ENCODE measurements at places on chromosomes 12 and 14. TPM values are rescaled to one million over a fixed set of nuclear protein-coding genes. Genes with fewer than 3 reads are reported as not detected.

PKP2 gene
- total RNA-seq, result 8.6 TPM

NTF3 gene
- total RNA-seq, result 1.4 TPM

GLT8D2 gene
- 1.2 TPM for total RNA-seq

RASSF9 gene
- 1.0 TPM for total RNA-seq

EMC9 gene
- 10.5 TPM for total RNA-seq

OTOGL gene
- total RNA-seq, result 0.08 TPM

FGD6 gene
- 6.9 TPM for total RNA-seq

AHNAK2 gene
- 0.05 TPM for total RNA-seq

CLEC4C gene
- not detected for total RNA-seq

GRCh38 chr12:29921307-29921706 lies 137.6 kb upstream of the TMTC1 start:
- no peak for DNase-seq

- DNase-seq, result no peak
Measured at GRCh38 chr14:23670481-23670880, 34.3 kb downstream of the DHRS2 start.

GRCh38 chr14:101997429-101998336 lies 33.3 kb downstream of the DYNC1H1 start:
- DNase-seq, result no peak

DNA sequence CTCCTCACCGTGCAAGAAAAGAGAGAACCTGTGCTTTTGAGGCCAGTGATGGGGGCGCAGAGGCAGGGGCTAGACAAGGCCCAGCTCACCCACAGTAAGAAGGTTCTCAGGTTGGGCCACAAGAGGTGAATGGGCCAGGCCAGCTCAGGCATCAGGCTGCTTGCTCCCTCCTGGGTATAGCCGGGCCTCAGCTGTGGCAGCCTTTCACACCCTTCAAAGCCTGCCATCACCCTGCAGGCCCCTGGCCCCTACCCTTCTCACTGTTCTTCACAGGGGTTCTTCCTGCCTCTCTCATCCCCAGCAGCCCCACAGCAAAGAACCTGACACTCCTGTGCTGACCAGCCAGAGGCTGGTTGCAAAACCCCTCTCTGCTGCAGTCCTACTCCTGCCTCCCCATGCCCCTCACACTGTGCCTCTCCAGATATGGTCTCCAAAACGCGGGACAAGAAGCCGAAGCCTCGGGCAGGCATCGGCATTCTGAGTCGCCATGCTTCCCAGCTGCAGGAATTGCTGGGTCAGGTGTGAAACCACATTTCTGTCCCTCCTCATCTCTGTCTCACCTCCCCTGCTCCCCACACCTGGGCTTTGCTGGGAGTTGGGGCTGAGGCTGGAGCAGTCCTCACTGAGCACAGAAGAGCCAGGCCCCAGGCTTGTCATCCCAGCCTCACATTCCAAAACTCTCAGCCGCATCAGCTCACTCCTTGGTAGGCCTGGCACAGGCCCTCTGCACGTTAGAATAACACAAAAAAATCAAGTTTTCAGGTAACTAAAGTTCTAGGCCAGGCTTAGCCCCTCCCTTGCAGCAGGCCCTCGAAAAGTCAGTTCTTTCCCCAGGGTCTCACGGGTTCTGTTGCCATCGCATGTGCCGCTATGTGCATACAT lies 6.9 kb upstream of the FAIM2 start:
- no peak for DNase-seq

GRCh38 chr12:14664434-14665023 lies 31.9 kb downstream of the GUCY2C start:
- DNase-seq, result no peak

DNA sequence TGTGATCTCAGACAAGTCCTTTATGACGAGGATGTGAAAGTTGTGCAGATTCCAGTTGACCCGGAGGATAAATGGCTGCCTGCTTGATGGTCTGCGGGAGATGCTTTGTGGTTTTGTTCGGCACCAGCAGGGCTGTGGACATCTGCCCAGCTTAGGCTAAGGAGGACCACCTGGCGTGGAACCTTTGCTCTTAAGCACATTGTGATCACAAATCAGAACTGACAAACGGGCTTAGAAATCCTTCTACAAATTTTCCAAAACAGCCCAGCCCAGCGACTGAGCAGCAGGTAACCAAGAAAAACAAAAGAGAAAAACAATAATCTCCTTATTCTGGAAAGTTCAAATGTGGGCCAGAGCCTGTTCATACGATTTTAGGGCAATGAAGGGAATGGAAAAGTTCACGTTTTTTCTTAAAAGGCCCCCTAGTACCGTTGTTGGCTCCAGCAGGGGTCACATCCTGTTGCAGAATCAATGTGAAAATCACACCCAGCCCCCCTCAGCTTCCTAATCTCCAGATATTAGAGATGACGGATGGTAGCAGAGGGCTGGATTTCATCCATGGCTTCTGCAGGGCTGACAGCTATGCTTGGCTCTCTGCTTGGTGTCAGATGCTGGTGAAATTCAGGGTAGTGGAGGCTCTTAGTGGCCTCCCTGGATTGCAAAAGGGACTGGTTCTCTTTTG lies 81.1 kb upstream of the RFLNA start:
- DNase-seq, result no peak

DNA sequence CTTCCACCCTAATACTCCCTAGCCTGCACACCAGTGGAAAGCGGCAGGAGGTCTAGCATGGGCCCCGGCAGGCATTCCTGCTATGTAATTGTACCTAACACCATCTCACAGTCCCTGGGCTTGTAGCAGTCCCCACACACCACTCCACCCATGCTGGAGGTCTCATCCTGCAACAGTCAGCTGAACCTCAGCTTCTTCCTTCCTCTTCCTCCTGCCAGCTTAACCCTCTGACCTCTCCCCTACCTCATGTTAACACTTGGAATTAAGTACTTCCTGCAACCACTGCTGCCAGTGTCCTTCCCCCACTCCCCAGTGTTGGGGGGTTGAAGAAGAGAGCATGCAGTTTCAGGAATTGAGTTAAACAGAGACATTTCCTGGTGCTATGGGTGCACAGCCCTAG lies 7.6 kb downstream of the ADCY4 start:
- DNase-seq, result no peak

GRCh38 chr14:99687284-99688209 lies 3.4 kb downstream of the CYP46A1 start:
- DNase-seq, result peak; percentile 44

DNA sequence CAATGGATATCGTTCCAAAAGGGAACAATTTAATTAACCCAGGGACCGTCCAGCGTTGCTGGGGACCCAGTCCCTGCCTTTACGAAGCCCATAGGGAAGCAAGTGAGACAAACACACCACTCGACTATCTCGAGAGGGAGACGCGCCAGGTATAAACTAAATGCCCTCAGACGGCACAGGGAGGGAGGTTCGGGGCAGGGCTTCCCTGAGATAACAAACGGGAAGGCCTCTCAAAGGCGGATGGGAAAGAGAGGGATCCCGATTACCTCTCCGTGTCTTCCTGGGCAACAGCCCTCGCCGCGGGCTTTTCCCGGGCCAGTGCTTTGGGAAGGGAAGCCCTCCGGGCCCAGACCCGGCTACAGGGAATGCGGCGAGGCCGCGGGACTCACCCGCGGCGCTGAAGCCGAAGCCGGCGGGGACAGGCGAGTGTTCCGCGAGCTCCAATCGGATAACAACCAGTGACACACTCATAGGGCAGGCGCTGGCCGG lies 390 bp downstream of the BRAP start:
- DNase-seq, result no peak

GRCh38 chr14:75445963-75446362 lies 18.1 kb downstream of the JDP2 start:
- DNase-seq, result no peak

DNA sequence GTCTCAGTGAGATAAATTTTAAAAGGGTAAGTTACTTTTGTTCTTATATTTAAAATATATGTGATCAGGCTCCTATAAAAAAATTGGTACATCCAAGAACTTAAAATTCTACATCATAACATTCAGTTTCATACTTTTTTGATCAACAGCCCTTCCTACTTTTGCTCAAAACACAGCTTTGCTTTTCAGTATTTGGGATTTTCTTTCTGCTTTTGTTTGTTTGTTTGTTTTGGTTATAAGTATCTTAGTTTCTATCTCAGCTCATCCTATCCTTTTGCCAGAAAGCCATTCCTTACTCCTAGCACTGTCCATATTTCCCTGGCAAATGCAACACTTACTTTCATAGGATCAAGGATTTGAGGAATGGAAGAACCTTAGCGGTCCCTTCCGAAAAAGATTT lies 4.7 kb upstream of the PCED1B start:
- DNase-seq, result no peak

DNA sequence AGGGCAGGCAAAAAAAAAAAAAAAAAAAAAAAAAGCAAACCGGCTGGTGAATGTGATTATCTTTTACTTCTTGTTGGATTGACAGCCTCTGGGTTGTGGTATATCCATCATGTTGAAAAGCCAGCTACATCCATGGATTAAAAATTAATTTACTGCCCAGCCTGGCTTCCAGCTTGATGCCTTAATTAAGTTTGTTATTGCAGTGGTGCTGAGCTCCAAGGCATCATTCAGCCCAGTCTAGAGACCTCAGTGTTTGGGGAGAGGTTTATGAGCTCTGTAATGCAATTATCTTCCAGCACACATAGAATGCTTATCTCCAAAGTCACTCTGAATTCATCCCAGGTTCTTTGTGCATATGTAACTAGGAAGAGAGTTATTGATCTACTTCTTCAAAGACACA lies 114.8 kb downstream of the RIMBP2 start:
- no peak for DNase-seq

GRCh38 chr12:105092336-105092735 lies 8.1 kb upstream of the ALDH1L2 start:
- no peak for DNase-seq

DNA sequence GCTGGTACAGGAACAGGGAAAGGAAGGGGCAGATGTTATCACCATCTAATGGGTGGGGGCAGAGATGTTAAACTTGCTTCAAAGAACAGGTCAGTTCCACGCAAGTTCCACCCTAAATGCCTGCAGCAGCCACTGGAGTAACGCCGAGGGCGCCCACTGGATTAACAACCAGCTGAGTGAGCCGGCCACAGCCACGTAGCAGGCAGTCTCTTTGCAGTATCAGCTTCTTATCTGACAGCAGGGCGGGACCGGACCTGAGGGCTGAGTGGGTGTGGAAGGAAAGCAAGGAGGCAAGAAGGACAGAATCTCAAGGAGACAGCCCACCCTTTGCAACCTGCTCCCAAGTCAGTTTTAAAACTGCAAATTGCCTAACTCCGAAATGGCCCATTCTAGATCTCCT lies 38.4 kb upstream of the FOXN3 start:
- DNase-seq, result peak; percentile 59

DNA sequence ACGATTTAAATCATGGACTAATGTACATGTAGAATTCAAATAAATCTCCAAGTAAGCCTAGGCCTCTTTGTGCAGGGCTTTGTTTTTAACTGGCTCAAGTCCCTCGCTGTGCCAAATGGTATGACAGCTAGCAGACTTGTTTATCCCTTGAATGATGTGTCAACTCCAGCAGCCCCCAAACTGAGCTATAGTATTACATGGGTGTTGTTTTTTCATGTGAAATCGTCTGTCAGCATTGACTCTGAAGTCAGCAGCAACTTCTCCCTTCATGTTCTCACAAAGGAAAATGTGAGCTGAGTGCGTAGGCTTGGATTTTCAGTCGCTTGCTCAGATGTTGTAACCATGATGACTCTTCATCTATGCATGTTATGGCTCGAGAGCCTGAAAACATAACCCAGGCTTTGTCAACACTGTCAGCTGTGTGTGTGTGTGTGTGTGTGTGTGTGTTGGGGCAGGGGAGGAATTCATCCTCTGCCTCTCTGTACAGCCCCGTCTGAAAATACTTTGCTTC lies 73.3 kb downstream of the PTHLH start:
- DNase-seq, result no peak

GRCh38 chr12:62843716-62844115 lies 91.2 kb downstream of the PPM1H start:
- DNase-seq, result no peak

DNA sequence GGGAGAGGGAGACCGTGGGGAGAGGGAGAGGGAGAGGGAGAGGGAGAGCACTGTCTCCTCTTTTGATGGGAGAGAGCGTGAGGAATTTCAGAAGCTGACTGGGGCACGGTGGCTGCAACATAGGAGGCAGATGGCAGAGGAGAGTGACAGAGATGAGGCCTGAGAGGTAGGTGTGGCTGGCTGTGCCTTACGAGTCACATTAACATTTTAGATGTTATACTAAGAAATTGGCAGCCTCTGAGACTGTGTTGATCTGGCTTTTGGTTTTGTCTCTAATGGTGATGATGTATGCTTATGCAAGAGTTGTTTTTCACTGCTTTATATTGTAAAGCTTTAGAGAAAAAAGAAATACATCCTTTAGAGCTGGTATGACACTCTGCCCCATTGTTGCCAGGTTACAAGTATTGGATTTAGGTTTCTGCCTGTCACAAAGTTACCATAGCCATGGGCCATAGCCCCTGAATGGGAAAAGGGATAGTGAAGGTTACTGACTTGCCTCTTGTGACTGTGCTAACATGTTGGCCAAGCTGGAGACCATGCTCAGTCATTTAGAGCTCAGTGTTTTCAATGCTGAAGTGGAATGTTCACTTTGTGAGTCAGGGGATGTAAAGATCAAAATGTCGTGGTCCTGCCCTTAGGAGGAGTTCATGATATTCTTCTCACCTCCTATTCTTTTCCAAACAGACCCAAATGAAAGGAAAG lies 186.2 kb downstream of the SYNE2 start:
- DNase-seq, result no peak
